Forelimb muscle (tissue), 1 donor: ENCODE measurements at places on chromosomes 13 and 19.

- no peak for DNase-seq
Measured at GRCh38 chr19:40090241-40091204, at the start of gene ZNF780A. TSS of gene ZNF780A (minus strand) at chr19:40090943. CDS start at chr19:40084753, 6,190 bp downstream.

- no peak for DNase-seq
Measured at GRCh38 chr19:42284066-42284501, 15.0 kb downstream of the CIC start.

DNA sequence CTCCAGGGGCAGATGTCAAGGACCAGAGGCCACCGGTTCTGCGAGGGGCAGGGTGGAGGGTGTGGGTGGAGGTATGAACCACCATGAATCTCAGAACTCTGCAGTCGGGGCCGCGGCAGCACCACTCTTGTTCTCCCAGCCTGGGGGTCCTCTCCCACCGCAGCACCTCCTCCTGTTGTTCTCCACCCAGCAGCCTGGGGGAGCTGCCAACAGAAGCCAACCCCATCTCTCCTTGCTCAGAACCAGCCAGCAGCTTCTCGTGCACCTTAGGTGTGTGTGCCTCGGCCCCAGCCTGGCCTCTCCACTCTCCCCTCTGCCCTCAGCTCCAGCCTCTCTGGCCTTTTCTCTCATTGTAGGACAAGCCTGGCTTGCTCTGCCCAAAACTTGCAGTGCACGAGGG lies 31.9 kb upstream of the CCNE1 start:
- no peak for DNase-seq

DNA sequence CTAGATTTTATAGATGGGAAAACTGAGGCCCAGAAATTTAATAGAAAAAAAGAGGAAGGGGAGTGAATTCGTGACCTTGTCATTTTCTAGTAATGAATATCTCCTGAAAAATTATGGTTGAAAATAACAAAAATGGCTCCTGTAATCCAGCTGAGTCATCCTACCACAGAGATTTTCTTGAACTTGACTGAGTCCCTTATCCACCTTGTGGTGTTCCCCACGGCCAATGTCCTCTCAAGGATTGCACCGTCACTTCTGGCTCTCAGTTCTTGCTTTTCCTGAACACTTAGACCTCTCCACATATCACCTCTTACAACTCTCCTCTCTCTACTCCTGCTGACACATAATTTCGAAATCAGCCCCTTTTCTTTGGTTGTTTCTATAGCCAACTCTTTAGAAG lies 1.2 kb upstream of the KATNAL1 start:
- no peak for DNase-seq

DNA sequence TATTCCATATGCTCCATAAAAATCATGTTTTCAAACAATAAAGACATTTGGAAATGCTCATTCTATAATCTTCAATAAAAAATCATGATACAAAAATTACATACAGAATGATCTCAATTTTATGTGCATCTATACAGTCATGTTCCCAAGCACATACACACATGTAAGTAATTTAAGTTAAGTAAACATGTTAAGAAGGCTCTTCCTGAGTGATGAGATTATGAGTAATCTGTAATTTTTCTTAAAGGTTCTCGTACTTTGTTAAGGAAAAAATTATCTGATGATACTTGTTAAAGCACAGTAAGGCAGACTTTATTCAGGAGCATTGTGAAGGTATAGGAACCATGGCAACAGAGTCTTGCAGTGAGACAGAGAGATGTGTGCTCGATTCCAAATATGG lies 30.0 kb upstream of the DLEU7 start:
- DNase-seq: no peak

DNA sequence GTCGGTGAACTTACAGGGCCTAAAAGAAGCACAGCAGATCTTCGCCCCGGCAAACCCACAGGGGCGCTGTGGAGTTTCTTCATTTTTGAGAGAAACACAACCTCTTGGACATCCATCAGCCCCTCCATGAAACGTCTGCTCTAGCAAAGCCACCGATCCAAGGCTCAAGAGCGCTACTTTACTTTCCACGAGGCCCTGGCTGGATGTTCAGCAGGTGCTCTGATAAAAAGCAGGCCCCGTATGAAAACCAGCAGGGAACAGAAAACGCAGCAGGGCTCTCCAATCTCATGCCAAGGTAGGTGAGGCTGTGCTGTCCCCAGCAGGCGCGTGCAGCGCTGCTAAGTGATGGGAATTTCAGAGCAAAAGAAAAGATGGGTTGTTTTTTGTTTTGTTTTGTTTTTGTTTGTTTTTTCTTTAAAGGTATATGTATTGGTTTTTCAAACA lies 86.7 kb downstream of the IRS2 start:
- no peak for DNase-seq

DNA sequence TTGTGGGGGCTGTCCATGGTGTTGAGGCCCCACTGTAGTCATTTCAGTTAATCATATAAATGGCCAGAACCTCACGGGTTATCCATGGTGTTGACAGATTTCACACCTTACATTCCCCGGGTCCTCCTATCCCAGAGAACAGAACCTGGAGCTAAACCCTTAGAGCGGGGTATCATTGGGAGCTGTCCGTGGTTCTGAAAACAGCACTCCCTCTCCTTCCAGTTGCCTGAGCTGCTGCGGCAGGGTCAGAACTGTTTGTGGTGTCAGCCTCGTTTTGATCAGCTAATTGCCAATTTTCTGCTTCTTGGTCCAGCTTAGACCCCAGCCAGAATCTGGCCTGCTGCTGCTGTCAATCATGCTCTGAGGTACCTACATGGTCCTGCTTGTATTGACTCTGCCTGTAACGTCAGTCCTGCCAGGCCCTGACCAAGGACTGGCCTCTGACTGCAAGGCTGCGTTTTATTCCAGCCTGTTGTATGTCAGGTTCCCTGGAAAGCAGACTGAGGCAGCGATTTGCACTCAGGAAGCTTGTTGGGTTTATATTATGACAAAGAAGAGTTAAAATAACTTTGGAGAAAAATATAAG lies 55.8 kb upstream of the KCTD15 start:
- peak; percentile 22 for DNase-seq

DNA sequence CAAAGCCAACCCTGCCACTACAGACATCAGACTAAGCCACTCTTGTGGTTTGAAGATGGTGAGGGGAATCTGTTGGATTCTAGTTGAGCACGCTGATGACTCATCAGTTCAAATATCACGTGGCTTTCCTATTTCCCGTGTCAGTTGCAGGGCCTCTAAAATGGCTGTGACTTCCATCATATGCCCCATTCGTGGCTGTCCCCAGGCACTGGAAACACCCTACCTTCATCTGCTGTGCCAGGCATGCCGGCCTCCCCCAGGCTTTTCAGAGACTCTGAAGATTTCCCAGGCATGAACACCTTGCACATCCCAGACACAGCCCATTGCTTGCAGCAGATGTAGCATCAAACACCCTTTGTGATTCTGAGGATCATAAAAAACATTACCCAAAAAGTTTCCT lies 659.9 kb downstream of the UQCRFS1 start:
- no peak for DNase-seq

DNA sequence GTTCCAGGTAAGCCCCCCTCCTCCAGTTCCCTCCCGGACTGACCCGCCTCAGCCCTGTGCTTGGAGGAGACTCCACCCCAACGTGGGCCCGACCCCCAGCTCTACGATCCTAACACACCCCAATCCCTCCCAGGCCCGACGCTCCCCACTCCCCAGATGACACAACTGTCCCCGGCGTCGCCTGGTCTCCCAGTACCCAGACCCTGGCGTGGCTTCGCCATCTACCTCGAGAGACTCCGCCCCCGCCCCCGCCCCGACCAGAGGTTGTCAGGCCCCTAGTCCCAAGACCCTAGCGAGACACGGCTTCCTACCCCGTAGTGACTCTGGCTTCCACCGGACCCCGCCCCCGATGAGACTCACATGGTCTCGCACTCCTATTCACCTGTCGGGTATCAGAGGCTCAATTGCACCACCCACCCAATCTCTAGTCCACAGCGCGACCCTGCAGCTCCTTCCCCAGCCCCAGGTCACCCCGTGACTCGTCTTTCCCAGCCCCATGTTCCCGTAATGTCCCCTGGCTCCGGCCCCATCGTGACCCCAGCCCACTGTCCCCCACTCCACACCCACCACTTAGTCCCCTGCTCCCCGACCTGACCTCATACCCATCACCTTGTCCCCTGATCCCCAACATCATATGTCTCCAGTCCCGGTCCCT lies 2.9 kb downstream of the CD37 start:
- DNase-seq: no peak

DNA sequence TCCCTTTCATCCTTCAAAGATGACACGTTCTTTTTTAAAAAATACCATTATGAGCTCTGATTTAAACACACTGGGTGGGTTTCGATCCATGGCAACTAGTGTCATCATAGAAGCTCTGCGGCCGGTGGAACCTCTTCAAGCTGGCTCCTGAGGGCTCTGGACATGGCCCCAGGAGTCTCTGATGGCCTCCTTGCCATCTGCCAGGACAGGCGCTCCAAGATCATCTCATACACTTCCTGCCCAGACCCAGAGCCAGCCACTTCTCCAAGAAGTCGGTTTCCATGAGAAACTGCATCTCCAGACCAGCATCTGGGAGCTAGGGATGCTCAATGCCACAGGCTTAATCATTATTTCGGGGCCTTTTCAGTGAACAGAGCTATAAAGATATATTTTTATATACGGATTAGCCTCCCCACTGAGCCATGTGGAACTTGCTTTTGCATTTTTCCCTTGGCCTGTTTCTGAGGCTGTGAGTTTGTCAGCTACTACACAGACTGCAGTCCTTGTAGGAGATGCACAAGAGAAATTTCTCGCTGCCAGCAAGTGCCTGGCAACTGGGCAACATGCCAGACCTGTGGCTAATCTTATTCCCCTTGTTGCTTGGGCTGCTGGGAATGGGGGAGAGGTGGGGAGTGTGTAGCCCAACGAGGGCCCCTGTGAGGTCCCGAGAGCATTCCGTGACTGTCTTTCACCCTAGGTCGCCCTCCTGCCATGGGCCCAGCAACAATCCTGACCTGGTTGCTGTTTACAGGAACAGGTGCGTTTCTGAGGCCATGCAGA lies 15.9 kb downstream of the SUGP1 start:
- no peak for DNase-seq

DNA sequence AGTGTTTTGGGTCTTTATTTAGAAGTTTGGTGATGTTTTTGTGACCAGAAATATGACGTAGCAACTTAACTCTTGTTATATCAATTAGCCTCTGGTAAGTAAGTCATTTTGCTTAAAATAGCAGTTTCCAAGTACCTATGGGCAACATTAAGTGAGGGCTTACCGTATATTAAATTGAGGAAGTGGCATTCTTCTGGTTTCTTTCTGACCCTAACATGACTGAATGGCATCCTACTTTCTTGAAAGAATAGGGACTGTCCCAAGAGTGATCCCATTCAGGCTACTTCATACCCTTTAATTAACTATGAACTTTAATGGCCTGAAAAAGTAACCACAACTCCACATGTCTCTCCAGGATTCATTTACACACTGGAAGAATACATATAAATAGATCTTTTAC lies 106.6 kb downstream of the MZT1 start:
- DNase-seq: no peak

DNA sequence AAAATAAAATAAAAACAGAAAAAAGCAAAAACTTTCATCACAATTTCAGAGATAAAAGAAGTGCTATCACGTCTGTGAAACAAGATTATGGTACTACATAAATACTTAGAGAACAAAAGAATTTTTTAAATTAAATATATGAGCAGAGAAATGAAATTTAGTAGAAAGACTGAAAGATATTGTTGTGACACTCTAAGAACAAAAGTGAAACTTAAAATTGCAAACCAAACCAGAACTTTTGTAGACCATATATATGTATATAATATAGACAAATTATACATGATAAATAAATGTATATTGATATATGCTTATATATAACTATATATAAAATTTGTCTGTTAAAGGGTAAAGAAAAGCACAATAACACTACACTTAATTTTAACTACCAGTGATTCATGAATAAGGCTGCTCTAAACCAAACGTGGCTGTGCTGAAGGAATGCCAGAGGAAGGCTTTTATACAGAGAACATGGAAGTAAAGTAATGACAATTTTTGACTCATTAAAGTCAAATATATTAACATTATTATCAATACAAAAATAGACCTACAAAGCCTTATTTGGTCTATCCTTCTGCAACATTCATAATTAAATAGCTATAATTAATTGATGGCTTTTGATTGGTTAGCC lies 1516.7 kb upstream of the PCDH20 start:
- no peak for DNase-seq

- DNase-seq: no peak
Measured at GRCh38 chr19:21934131-21934530, 76.6 kb downstream of the ZNF208 start.

DNA sequence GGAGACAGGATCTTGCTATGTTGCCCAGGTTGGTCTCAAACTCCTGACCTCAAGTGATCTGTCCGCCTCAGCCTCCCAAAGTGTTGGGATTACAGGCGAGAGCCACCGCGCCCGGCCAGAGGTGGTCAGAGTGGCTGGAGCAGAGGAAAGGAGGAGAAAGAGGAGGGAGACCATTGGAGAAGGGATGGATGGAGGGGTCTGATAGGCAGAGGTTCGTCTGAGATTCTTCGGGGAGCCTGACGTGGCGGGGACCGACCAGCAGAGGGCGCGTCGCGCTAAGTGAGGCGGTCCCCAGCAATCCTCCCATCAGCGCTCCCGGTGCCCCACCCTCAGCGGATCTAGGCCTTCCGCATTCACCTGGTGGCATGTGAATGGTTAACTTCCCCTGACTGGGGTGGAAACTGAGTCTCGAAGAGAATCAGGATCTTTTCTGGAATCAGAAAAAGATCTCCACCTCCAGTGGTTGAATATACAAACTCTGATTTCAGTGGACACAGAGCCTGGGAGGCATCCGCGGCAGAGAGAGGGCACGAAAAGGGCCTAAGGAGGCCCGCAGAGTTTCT lies 8.8 kb downstream of the GTPBP3 start:
- no peak for DNase-seq

- no peak for DNase-seq
Measured at GRCh38 chr13:90680826-90681225, 666.7 kb upstream of the MIR17HG start.

DNA sequence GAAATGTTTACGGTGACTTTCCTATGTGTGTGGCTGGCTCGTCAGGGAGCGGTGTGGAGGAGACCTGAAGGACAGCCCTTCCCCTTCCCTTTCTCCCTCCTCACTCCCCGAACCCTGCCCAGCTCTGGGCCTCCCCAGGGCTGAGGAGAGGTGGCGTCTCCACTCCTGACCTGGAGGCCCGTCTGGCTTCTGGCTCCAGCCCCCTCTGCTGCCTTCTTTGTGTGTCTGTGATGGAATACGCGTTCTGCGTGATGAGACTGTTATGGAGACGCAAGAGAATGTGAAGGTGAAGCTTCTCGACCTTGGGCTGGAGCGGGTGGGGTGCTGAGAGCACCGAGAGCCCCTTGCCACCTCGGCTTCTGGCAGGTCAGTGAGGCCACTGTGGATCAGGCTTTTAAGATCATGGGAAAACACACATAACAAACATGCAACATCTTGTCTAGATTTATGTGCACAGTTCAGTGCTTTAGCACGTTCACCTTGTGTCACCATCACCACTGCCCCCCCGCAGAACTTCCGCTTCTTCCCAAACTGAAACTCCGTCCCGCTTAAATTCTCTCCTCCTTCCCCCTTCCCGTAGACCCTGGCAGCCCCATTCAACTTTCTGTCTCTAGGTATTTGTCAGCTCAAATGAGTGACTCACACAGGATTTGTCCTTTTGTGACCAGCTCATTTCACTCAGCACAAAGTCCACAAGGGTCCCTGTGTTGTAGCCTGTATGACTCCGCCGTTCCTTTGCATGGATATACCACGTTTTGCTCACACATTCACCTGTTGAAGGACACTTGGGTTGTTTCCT lies 24.7 kb downstream of the ATP11A start:
- DNase-seq: no peak

- DNase-seq: no peak
Measured at GRCh38 chr19:44758596-44758995, 10.1 kb downstream of the BCL3 start.
